ENCODE measurements at places on chromosomes 6 and 20. TPM values are rescaled to one million over a fixed set of nuclear protein-coding genes. Genes with fewer than 3 reads are reported as not detected.

GRCh38 chr6:42314571-42315258, 97.1 kb upstream of the MRPS10 start:
- no peak for DNase-seq

- no peak for DNase-seq
Observed at GRCh38 chr20:36408219-36408618, 102.1 kb downstream of the DLGAP4 start.

DNA sequence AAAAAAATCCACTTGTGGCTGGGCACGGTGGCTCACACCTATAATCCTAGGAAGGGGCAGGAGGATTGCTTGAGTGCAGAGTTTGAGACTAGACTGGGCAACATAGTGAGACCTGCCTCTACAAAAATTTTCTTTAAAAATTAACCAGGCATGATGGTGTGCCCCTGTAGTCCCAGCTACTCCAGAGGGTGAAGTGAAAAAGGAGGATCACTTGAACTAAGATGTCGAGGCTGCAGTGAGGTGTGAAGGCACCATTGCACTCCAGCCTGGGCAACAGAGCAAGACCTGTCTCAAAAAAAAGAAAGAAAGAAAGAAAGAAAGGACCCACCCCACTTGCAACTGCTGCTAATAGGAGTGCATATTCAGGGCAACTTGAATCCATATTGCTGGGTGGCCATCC, 13.7 kb upstream of the SNX3 start:
- no peak for DNase-seq

GRCh38 chr20:45425561-45425960, 9.6 kb downstream of the PIGT start:
- DNase-seq = no peak

DNA sequence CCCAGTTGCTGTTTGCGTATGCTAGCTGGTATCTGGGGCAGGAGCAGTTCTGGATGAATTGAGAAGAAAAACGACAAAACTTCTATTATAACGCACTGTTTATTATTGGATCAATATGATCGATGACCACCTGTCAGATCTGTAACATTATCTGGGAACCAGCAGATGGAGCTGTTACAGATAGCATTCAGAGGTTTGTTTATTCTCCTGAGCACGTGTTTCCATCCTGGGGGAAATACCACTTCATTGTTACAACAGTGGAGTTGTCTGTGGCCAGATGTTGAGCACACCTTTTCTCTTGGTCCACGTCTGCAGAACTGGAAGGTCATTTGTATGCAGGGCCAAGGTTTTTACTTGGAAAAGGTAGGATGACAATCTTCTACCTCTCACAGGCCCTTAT, 16.0 kb upstream of the NKX2-2 start:
- no peak for DNase-seq

The DEFB116 gene
- not detected for polyA plus RNA-seq

DNA sequence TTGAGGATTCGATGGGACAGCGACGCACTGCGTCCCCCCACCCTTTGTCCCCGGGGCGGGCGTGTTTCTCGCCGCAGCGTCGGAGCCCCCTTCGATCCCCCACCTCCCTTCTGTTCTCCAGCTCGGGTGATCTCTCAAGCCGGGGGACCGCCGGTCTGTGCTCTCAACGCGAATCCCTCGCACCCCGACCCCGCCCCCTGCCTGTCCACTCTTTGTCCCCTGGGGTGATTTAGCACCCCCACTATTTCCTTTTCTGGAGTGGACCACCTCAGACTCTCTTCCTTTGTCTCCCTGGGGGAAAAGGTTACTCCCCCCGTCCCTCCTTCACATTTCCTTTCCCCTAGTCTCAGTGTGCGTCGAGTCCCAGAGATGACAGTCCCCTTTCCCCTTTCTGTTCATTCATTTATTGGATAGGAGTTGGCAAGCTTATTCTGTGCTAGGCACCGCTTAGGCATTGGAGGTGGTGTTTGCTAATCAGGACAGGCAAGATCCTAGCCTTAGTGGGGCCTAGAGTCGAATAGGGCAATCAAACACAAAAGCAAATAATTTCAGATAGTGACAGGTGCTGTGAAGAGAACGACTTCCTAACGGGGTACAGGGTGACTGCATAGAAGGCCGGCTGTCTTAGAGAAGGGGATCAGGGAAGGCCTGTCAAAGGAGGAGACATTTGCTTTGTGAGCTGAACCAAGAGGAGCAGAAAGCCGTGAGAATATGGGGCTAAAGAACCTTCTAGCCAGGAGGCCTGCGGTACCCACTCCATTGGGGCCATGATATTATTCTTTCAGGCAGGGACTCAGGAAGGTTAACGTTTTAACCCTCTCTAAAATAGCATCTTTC, 741 bp downstream of the PTPN1 start:
- no peak for DNase-seq

GRCh38 chr6:137334884-137335283, 115.7 kb upstream of the IFNGR1 start:
- DNase-seq = no peak

DNA sequence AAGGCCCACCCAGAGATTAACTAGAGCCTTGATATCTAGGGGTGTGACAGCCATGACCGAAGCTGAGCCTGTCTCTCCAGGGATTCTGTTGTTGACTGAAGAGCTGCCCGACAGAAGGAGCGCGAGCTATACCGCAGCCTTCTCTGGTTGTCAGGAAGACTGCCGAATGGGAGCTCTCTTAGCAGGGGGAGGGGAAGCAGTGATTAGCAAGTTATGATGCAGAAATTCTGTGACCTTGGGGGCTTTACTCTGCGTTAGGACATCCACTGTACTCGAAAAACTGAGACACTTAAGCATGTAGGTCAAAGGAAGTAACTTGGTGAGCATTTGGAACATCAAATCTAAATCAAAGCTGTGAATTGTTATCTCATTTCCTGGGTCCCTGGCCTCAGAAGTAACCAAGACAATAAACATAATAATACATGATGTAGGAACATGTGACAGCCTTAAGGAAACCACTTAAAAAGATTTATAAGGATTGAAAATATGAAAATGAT, 84.7 kb downstream of the MAP3K4 start:
- no peak for DNase-seq

GRCh38 chr6:144149558-144149893, 791 bp upstream of the STX11 start:
- no peak for DNase-seq

The WFDC2 gene
- not detected for polyA plus RNA-seq

GRCh38 chr6:99093456-99094190, 145.9 kb upstream of the FBXL4 start:
- DNase-seq = no peak

DNA sequence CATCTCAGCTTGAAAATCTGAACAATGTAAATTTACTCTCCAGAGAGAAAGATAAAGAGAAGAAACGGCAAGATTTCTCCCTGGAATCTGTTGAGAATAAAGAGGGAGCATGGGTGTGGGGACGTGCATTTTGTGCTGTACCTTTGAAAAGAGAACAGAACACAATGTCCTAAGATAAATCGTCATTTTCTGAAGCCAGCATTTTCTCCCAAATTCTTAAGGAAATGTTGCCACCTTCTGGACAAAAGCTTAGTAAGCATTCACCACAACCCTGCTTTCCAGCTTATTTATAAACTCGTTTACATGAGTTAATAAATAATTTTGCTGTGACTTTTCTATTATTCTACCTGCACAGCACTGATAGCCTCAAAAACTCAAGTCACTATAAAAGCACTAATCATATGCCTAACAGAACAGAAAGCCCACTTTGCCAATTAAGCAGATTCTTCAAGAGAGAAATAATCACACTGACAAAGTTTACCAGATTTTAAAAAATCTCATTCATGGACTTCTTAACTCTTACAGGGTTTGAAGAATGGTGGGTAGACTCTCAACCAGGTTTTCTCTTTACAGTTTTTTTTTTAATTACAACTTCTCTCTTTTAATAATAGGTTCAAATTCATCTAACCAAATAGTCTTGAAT, 155.8 kb downstream of the MBOAT1 start:
- DNase-seq = no peak

GRCh38 chr20:44587035-44587980, 4.9 kb downstream of the PKIG start:
- DNase-seq = no peak

DNA sequence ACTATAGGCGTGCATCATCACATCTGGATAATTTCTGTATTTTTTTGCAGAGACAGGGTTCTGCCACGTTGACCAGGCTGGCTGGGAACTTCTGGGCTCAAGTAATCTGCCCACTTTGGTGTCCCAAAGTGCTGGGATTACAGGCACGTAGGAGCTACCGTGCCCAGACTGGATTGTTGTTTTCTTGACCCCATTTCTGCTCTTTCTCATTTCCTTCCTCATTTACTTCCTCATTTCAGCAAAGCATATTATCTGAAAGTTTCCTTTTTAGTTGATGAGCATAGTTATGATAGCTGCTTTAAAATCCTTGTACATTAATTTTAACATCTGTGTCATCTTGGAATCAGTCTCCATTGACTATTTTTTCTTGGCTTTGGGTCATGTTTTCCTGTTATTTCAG, 301.0 kb upstream of the RUNX2 start:
- no peak for DNase-seq

Data from BJ (cell line).